Stimulated activated CD8-positive, alpha-beta memory T cell treated with anti-CD3 and anti-CD28 coated beads, Interleukin-4, amount 100 ng/mL, for 1 hour (primary cell): ENCODE measurements at places on chromosomes 2 and 18.

- no peak for DNase-seq
Observed at GRCh38 chr2:47007826-47008225, 92.2 kb upstream of the MCFD2 start.

- no peak for DNase-seq
Observed at GRCh38 chr2:25853038-25853638, 25.1 kb downstream of the ASXL2 start.

DNA sequence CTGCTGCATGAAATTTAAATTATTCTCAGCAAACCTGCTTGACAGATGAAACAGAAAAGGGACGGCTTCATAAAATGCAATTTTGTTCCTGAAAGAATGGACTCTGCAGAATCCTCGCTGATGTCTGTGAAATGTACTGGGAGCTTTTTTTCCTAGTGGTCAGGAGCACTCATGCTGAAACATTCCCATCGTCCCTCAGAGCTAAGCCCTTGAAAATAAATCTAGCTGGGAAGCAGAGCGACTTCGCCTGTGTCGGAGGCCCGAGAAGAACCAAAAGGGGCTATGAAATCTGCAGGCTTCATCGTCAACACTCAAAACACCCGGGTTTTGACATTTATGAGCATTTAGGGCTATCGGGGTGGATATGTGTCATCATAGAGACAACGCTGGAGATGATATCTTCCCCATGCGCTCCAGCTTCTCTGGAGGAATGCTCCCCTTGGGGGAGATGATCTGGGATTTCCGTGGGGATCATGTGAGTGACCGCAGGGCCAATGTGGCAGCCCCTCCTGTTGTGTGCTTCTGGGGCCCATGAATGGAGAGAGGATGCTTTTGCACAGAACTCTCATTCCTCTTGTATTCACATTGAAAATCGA lies 182.3 kb downstream of the KLHL29 start:
- no peak for DNase-seq

DNA sequence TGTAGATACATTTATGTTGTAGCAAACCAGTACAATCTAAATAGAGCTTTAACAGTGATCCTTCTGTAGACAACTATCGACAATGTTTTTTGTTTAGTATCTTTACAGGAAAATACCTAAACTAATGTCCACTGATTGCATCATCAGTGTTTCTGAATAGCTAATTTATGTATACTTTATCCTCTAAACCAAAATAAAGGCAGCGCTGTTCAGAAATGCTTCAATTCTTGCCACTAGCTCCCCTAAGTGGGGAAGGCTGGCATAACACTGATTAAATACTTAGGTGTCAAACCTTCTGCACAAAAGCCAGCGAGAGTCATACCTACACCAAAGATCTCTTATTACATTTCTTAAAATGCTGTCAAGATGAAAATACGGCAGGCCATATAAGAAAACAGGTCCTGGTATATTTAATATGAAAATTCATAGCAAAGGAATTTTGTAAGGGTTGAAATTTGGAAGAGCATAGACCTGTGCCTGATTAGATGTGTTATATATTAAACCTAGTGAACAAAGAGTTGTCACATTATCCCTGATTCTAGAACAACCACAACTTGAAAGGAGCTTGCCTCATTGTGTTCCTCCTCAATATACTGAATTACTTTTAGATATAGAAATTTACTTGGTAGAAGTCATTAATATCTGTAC lies 1693.4 kb upstream of the SLC39A10 start:
- no peak for DNase-seq

DNA sequence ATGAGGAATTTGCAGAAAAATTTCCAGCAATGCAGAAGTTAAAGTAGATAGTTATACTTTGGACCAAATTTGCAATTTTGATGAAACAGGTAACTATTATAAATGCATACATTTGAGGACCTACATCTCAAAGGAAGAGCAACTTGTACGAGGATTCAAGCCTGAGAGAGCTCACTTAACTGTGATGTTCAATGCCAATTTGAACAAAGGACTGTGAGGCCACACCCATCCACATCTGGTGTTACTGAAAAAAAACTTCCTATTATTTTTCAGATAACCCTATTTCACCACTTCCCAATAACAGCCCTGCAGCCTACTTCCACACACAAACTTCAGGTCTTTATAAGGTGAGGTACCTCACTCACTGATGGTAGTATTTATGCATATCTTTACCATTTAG lies 203.5 kb upstream of the NABP1 start:
- DNase-seq = no peak

- no peak for DNase-seq
Observed at GRCh38 chr2:188444106-188444835, 152.6 kb downstream of the GULP1 start.

- DNase-seq = peak; percentile 74
Observed at GRCh38 chr2:229921892-229922448, at the start of gene TRIP12. TRIP12 (minus strand) TSS chr2:229922009; CDS start chr2:229880079, 41,930 bp downstream.

DNA sequence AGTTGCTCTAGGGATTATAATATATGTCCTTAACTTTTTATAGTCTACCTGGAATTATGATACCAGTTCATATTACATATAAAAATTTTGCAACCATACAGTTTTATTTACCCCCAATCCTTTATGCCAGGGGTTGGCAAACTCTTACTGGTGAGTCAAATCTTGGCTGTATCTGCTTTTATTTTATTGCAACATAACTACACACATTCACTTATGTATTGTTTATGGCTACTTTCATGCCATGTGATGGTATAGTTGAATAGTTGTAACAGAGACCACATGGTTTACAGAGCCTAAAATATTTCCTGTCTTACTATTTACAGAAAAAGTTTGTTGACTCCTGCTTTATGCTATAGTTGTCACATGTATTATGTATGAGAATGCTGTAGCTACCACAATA lies 25.8 kb upstream of the DLX2 start:
- DNase-seq = no peak

DNA sequence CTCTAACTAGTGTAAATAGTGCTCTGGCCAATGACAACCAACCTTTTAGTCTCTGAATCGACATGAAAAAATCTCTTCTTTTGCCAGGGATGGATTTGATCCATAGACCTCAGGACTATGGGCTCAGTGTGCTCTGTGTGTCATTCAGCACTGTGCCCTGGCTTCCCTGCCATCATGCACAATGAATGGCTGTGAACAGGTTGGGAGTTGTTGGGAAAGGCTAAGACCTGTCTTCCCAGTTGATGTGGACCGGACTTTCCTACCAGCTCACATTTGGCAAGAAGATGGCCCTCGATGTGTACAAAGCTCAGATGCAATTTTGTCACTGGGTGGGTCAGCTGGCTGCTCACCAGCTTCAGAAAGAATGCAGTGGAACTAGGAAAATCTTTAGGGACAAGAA lies 26.0 kb upstream of the ARHGAP25 start:
- no peak for DNase-seq

- no peak for DNase-seq
Observed at GRCh38 chr18:39198376-39198775, 1632.8 kb upstream of the CELF4 start.

- DNase-seq = no peak
Observed at GRCh38 chr18:70376914-70377258, 88.0 kb downstream of the SOCS6 start.
